H1 (cell line): ENCODE measurements at places on chromosomes 11 and 22. TPM values are rescaled to one million over a fixed set of nuclear protein-coding genes. Genes with fewer than 3 reads are reported as not detected.

The HBG2 gene
- not detected in 2 replicates for total RNA-seq

The MUC2 gene
- total RNA-seq = not detected in 2 replicates

The XKR3 gene
- total RNA-seq = 0.17 and 0.25 TPM in 2 replicates

The TEX12 gene
- total RNA-seq = not detected in 2 replicates

The PC gene
- 27.2 and 27.5 TPM in 2 replicates for total RNA-seq

The PDGFB gene
- 8.5 and 9.6 TPM in 2 replicates for total RNA-seq

The POU2AF2 gene
- not detected in 2 replicates for total RNA-seq

The INS gene
- total RNA-seq = not detected in 2 replicates

The CTSC gene
- total RNA-seq = 362 and 369 TPM in 2 replicates

The OR51B4 gene
- not detected in 2 replicates for total RNA-seq

The FOLR1 gene
- total RNA-seq = 0.55 TPM in 1 of 2 replicates, not detected in the other

The INPPL1 gene
- total RNA-seq = 79.1 and 79.5 TPM in 2 replicates

The SYT9 gene
- total RNA-seq = 2.4 and 2.9 TPM in 2 replicates

The SUSD2 gene
- total RNA-seq = 1.5 and 2.0 TPM in 2 replicates

The PPP2R1B gene
- 86.2 and 87.0 TPM in 2 replicates for total RNA-seq

The PHLDA2 gene
- total RNA-seq = 5.2 and 5.4 TPM in 2 replicates

The CDC45 gene
- 31.9 and 32.6 TPM in 2 replicates for total RNA-seq

The RIMBP3B gene
- 0.19 and 0.21 TPM in 2 replicates for total RNA-seq

The OR10D3 gene
- total RNA-seq = not detected in 2 replicates

The CASP5 gene
- not detected in 2 replicates for total RNA-seq

The GLYATL2 gene
- total RNA-seq = 0.38 and 0.69 TPM in 2 replicates

The RHOG gene
- 28.3 and 31.2 TPM in 2 replicates for total RNA-seq

The TREH gene
- not detected in 2 replicates for total RNA-seq

The PPFIBP2 gene
- 9.8 and 11.7 TPM in 2 replicates for total RNA-seq

The LINC01488 gene
- total RNA-seq = not detected in 2 replicates

The WBP2NL gene
- not detected in 2 replicates for total RNA-seq

The FAM227A gene
- total RNA-seq = 3.8 and 3.9 TPM in 2 replicates

The ISX gene
- not detected in 2 replicates for total RNA-seq

The SOX6 gene
- total RNA-seq = 0.08 TPM in 1 of 2 replicates, not detected in the other

The SYCE3 gene
- total RNA-seq = not detected in 2 replicates

The EXPH5 gene
- 11.5 and 11.9 TPM in 2 replicates for total RNA-seq

The TMEM179B gene
- total RNA-seq = 16.3 and 18.6 TPM in 2 replicates

The NLRP14 gene
- total RNA-seq = 0.08 TPM in 1 of 2 replicates, not detected in the other

The KRTAP5-11 gene
- not detected in 2 replicates for total RNA-seq

The TCN2 gene
- total RNA-seq = 30.0 and 36.2 TPM in 2 replicates

The GTSE1 gene
- total RNA-seq = 38.6 and 40.6 TPM in 2 replicates

The TEX54 gene
- total RNA-seq = 1.2 TPM in 1 of 2 replicates, not detected in the other

The RTN4RL2 gene
- 23.7 and 24.4 TPM in 2 replicates for total RNA-seq

The CLP1 gene
- 29.3 and 29.9 TPM in 2 replicates for total RNA-seq

The CARD10 gene
- 14.4 and 14.6 TPM in 2 replicates for total RNA-seq

The MYBPC3 gene
- total RNA-seq = not detected in 2 replicates

The WNT11 gene
- total RNA-seq = 0.45 TPM in 1 of 2 replicates, not detected in the other

The MMP3 gene
- not detected in 2 replicates for total RNA-seq

The FAT3 gene
- total RNA-seq = 18.4 and 24.4 TPM in 2 replicates

The C22orf15 gene
- total RNA-seq = 2.3 and 4.9 TPM in 2 replicates

The PPP1CA gene
- 198 and 210 TPM in 2 replicates for total RNA-seq

The ADSL gene
- total RNA-seq = 180 and 197 TPM in 2 replicates

The CHRM1 gene
- total RNA-seq = not detected in 2 replicates
